ENCODE measurements at places on chromosomes 16 and 17.

DNA sequence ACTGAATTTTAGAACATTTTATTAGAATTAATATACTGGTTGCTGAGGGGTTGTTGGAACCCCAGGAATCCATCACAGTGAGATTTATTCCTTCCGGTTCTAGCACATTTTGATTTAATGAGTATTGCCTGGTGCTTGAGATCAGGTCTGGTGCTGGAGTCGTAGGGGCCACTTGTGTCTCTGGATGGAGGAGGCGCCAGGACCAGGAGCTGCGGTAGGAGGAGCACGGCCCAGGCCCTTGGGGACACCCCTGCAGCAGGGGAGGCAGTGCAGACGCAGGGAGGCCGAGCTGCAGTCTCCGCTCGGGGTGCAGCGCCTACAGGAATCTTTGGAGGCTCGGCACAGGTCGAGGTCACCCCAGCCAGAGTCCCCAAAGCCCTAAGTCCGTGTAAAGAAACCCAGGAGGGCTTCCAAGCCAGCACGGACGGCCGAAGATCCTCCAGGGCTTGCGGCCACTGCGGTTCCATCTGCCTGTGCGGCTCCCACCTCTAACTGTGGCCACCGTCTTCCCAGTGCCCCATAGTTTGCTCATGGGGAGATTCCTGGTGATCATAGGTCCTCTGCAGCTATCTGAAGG is 66.2 kb upstream of the CREBBP start:
- no peak for DNase-seq

GRCh38 chr17:56290101-56290801 is 137.0 kb downstream of the ANKFN1 start:
- no peak for DNase-seq

GRCh38 chr17:31008374-31009041 is 37.7 kb downstream of the RNF135 start:
- DNase-seq, result no peak

- DNase-seq, result no peak
These were observed 37.0 kb downstream of the NPLOC4 start for GRCh38 chr17:81599719-81600486.

DNA sequence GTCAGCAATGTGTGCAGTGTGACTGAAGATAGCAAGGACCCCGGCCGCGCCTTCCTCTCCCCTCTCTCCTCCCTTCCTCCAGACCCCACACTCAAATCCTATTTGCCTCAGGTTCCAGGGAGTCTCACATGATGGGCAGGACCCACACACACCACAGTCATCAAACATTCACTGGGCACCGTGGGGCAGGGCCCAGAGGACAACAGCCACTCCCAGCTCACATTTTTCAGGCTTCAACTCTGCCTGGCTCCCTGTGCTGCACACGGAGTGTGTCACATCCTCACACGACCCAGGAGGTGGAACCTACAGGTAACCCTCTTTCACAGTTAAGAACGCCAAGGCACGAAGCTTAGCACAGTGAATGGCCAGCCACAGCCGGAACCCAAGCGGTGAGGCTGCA is 30.5 kb downstream of the PEMT start:
- DNase-seq, result no peak

- no peak for DNase-seq
These were observed 22.1 kb downstream of the COX10 start for GRCh38 chr17:14091367-14091766.

DNA sequence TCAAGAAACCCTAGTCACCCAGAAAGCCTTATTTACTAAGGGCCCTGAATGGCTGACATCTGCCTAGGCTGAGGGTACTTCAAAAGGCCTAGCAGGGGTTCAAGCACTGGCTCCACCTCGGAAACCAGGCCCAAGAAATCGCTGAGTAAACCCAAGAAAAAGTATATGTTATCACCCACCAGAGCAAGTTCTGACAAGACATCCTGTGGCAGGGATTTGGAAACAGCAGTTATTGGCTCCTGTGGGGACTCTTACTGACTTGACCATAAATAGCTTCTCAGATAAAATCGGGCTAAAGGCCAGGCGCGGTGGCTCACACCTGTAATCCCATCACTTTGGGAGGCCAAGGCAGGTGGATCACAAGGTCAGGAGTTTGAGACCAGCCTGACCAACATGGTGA is 12.2 kb downstream of the ATP6V0D1 start:
- no peak for DNase-seq

- DNase-seq, result no peak
These were observed 50.9 kb upstream of the ZNF629 start for GRCh38 chr16:30837904-30838303.

- DNase-seq, result peak; percentile 67
These were observed 37.2 kb upstream of the ADGRG1 start for GRCh38 chr16:57591086-57591869.

- DNase-seq, result no peak
These were observed 238.5 kb downstream of the SOX9 start for GRCh38 chr17:72359274-72359673.

DNA sequence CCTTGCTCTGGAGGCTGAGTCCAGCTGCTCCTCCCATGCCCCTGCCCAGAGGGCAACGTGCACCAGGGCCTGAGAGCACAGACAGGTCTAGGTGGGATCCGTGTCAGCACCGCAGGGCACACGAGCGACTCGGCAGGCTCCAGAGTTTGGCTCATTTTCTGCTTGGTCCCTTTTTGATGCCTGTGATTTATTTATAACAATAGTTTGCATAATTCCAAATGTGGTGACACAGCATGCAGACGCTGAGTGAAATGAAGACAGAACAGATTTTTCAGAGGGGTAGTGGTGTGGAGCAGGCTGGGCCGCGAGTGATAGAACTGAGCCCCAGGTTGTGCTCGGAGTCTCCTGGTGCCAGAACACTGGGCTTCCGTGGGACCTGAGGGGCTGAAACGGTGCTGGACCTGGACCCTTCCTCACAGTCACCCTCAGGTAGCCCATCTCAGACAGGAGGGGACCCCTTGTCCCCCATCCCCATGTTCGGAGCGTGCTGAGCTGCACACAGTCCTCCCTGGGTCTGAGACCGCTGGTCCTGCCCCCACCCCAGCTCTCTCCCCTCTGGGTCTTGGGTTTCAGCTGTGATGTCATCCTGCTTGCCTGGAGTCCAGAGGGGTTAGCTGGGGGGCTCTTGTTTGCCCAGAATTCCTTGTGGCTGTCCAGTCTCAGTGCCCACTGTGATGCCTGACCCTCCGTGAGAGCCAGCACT is 95.9 kb downstream of the METRNL start:
- no peak for DNase-seq

DNA sequence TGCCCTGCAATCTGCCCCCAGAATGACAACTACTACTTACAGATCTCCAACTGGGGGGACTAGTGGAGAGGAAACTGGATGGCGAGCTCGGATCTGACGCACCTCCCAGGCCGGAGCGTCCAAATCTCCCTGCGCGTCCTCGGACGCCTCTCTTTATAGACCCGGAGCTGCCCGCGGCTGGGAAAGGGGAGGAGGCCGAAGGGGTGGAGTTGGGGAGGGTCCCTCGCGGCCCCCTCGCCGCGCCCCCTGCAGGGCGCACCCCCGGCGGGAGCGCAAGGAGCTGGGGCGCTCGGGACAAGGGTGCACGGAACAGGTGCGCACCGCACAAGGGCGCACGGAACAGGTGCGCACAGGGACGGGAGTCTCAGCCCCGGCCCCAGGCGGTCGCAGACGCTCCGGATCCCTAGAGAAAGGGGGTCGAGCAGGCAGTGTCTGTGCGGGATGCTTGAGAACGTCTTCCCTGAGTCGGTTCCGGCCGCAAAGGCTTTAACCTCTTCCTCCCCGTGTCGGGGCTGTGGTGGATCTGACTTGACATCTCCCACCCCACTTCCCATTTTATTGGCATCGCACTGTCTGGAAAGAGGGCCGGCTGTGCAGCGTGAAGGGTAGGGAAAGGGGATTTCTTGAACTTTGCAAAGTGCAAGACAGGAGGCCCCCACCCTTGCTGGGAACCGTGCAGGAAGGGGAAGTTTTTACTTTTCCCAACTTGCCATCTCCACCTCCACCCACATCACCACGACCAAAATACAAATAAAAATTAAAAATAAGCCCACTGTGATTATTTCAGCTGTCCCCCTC is at the start of gene MYH11:
TSS of gene MYH11 (minus strand) at position 128 of the 798 bp plus-strand sequence. CDS start 18,776 bp downstream, outside the sequence.
- DNase-seq, result no peak

GRCh38 chr16:86070484-86070883 is 171.5 kb downstream of the IRF8 start:
- DNase-seq, result no peak

- DNase-seq, result no peak
These were observed 30.9 kb downstream of the DCAKD start for GRCh38 chr17:45020354-45021138.

GRCh38 chr16:66107661-66108060 is 258.8 kb upstream of the CDH5 start:
- DNase-seq, result no peak

- DNase-seq, result no peak
These were observed 7.7 kb upstream of the TUBG2 start for GRCh38 chr17:42651392-42651791.

DNA sequence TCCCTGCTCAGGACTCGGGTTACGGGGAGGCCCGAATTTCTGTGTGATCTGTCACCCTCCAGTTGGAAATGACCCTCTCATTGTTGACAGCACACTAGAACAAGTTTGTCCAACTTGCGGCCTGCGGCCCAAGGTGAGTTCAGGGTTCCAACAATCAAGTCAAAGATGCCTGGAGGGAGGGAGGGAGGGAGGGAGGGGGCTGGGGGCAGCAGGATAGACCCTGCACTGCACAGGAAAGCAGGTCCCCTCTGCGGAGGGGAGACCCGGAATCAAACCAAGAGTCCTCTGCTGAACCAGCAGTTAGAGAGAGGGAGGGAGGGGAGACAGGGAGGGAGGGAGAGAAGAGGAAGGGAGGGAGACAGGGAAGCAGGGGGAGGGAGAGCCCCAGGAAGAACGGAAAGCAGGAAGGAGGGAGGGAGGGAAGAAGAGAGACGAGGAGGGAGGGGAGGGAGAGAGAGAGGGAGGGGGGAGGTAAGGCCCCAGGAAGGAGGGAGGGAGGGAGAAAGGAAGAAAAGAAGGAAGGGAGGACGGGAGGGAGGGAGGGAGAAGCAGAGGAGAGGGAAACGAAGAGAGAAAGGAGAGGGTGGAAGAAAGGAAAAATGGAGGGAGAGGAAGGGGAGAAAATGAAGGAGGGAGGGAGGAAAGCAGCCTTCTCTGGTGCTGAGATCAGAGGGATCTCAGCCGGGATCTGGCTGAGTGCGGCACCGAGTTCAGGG is 96.7 kb upstream of the CDH5 start:
- DNase-seq, result no peak

- DNase-seq, result no peak
These were observed 469.0 kb downstream of the MAF start for GRCh38 chr16:79131321-79132075.

DNA sequence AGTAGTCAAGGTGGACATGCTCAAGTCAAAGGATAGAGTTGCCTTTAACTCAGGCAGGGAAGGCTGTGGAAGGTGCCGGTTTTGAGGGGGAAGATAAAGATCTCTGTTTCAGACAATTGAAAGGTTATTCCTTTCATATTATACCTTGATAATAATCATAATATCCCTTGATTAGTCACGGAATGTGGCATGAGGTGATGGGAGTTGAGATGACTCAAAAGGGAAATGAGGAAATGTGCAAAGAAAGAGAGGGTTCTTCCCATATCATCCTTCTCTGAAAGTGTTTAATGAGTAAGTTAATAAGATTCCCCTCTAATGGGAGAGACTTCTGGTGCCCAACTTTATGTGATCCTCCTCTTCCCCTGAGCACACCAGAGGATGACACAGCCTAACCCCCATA is 43.1 kb upstream of the HS3ST2 start:
- DNase-seq, result no peak

GRCh38 chr17:73593249-73593965 is 50.8 kb downstream of the SDK2 start:
- DNase-seq, result no peak

- DNase-seq, result no peak
These were observed 24.2 kb upstream of the CHMP6 start for GRCh38 chr17:80967404-80967872.

DNA sequence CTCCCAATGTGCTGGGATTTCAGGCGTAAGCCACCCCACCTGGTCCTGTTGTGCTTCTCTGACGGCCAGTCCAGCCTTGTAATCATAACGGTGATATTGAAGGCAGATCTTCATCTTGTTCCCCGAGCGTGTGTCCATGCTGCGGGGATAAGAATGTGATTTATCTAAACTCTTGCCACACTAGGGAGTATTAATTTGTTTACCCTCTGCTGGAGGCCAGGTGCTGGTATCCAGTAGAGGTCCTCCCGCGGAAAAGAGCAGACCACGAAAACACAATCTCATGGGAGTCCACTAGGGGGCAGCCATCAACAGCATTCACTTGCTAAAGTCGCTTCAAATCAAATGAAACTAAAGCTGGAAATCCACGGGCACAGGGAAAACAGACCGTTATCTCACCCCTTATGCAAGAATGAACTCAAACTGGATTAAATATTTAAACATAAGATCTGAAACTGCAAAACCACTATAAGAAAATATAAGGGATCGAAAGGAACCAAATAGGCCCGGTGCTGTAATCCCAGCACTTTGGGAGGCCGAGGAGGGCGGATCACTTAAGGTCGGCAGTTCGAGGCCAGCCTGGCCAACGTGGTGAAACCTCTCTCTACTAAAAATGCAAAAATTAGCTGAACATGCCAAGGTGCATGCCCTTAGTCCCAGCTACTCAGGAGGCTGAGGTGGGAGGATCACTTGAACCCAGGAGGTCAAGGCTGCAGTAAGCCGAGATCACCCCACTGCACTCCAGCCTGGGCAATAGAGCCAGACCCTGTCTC is 22.3 kb upstream of the RBBP6 start:
- peak; percentile 68 for DNase-seq

- no peak for DNase-seq
These were observed 58.9 kb upstream of the LRRC37A3 start for GRCh38 chr17:64978138-64978537.

GRCh38 chr16:71895679-71896365 is 491 bp downstream of the IST1 start:
- DNase-seq, result no peak

- DNase-seq, result no peak
These were observed 686 bp upstream of the MTSS2 start for GRCh38 chr16:70686376-70687101.

DNA sequence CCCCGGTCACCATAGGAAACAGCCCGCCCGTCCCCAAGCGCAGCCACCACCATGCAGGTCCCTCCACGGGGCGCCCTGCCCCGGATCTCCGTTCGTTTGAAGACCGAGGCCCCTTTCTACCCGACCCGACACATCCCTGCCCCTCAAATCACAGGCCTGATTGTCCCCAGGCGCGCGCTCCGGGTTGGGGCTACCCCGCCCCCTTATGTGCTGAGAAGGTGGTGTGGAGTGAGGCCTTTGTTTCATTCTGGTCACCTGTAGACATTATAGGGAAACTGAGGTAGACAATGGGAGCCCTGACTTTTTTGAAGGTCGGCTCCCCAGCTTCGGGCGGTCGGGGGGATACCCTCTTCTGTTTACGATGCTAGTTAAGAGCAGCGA is 763 bp upstream of the ACTG1 start:
- no peak for DNase-seq
